Nasal cavity respiratory epithelium epithelial cell of viscerocranial mucosa (primary cell): ENCODE measurements at places on chromosomes 4 and X. TPM values are rescaled to one million over a fixed set of nuclear protein-coding genes. Genes with fewer than 3 reads are reported as not detected.

CT47B1 gene
- not detected in 2 replicates for total RNA-seq

ASB9 gene
- total RNA-seq, result 0.43 TPM in 1 of 2 replicates, not detected in the other

C4orf50 gene
- total RNA-seq, result not detected in 2 replicates

BEX1 gene
- not detected in 2 replicates for total RNA-seq
